Bronchus fibroblast of lung (primary cell): ENCODE measurements at places on chromosomes 7 and 10. TPM values are rescaled to one million over a fixed set of nuclear protein-coding genes. Genes with fewer than 3 reads are reported as not detected.

The CNPY1 gene
- total RNA-seq = not detected in 2 replicates

The RPS24 gene
- total RNA-seq = 2,070 and 2,083 TPM in 2 replicates

The UNCX gene
- total RNA-seq = not detected in 2 replicates

The SPDYE2B gene
- not detected in 2 replicates for total RNA-seq

The STEAP1 gene
- 30.0 and 39.5 TPM in 2 replicates for total RNA-seq
